ENCODE measurements at places on chromosomes 3 and 15.

DNA sequence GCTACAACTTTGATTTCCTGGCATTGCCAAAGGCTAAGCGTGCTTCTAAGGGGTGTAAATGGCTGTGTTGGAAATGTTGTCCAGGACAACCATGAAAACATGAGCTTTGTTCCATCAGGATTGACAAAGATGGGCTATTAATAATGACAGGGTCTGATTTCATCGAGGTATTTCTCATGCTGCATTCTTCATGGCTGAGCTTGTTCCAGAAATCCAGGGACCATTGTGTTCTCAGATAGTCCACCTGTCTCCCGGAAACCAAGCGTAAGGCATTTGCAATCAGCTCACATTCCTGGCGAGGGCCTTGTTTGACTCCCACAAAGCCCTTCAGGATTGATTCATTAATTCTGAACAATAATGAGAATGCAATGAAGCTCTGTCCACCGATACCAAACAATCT is 111.3 kb downstream of the CD47 start:
- DNase-seq, result no peak

DNA sequence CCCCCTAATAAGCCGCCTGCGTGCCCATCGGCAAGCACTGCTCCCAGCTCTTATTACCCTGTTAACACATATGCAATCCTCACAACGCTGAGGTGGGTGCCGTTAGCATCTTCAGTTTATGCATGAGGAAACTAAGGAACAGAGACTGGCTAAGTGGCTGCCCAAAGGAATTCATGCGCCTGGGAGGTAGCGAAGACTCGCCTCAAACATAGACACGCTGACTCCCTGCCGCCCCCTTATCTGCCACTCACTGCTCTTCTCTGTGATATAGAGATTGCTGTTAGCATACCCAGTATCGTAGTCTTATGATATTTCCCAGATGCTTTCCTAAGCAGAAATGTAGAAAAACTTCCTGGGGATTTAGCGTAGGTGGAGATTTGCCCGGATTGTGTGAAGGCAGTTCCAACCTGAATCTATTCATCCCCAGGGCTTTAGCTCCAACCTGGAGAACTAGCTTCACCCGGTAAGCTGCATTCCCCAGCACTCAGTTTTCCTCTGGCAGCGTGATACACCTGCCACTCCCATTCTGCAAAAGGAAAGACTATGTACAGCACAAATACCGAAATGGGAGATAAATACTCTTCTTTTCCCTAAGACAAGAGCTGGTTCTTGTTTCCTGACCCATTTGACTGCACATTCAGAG is 23.7 kb upstream of the CD47 start:
- no peak for DNase-seq

DNA sequence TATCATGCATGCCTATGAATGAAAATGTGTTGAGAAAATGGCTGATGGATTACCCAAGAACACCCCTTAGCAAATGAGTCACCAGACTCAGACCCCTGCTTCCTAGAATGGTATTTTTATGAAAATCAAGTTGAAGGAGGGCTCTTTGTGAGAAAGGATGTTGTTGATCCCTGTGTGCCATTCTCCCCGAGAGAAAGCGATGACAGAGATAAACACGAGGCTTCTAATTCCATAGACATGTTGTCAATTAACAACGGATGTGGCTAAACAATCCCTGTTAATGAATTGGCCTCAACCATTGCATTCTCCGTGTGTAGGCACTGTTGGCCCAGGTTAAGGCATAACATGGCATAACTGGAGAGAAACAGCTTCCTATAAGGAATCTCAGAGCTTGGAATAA is 5.8 kb upstream of the OXTR start:
- no peak for DNase-seq

GRCh38 chr3:148077965-148078364 is 619.7 kb upstream of the AGTR1 start:
- DNase-seq, result no peak

DNA sequence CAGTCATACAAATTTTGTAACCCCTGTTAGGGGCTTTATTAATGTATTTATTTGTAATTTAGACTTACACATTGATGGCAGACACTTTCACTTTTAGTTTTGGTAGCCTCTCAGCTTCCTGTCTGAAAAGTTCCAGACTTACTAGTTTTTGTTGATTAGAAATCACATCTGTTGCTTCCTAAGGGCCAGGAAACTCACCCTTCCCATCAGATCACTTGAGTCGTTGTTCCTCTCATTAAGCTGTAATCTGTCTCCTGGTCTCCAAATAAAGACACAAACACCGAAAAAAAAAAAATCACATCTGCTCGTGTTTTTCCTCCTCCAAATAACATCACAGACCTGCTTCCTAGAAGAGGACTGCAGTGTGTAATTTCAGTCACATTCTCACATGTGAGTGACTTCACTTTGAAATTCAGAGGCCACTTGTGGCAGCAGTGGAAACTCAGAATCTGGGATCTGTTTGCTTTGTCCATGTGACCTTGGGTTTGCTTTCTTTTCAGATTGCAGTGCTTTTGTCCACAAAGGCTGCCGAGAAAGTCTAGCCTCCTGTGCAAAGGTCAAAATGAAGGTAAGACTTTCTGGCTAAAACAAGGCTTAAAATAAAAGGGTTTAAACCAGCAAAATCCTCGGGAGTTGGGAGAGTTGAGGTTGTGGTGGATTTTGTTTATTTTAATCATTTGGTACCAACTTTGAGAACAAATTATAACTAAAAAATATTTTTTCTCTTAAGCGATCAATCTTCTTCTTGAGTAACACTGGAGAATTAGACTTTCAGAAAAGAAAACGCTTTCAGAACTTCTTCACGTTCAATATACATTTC is 87.0 kb downstream of the KLHL25 start:
- DNase-seq, result peak; percentile 93

GRCh38 chr3:48186631-48187300 is 1.5 kb downstream of the CDC25A start:
- no peak for DNase-seq

DNA sequence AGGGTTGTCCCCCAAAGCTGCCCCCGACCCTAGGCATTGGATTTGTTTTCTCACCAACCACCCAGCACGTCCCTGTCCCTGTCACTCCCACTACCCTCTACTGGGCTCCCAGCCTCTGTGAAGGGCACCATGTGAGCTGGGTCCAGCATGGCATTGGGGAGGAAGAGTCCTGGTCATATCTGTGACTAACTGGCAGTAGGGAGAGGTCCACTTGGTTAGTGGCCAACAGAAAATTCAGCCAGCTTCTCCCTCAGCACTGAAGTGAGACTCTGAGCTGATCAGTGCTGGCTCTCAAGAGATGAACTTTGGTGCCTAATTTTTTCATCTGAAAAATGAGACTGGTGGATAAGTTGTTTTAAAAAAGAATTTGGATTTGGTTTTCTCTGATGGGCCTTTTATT is 11.3 kb upstream of the KIF23 start:
- no peak for DNase-seq

DNA sequence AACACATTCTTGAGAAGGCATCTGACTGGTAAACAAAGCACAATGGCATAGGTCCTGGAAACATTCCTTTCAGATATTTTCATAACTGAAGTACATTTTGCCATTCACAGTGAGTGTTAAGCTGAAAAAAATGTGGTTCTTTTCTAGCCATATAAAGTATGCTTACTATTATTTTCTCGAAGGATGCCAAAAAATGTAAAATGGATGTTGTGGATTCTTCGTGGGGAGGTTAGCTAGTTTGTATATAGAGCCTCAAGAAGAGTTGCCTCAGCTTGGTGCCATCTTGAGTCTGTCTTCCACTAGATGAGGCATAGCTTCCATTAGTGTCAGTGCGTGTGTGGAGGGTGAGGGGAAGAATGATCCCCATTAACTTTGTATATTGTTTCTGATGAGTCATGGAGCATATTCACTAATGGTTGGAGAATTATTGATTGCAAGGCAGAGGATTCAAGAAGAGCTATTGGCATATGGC is 4.1 kb downstream of the MBNL1 start:
- no peak for DNase-seq

DNA sequence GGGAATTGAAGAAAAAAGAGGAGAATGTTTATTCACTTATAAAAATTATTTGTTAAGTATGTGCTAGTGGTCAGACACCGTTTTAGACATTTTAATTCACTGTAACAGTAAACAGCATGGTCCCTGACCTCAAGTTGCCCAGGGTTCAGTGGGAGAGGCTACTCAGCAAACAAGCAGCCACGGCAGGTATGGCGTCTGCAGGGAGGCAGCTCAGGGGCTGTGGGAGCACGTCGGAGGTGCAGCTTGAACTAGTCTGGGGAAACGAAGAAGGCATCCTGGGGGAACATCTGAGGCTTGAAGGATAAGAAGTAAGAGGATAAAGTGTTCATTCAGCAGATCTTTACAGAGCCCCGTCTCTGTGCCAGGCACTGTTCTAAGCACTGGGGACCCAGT is 66.0 kb downstream of the CRTC3 start:
- no peak for DNase-seq

GRCh38 chr3:47228088-47228487 is 54.5 kb downstream of the KIF9 start:
- no peak for DNase-seq

DNA sequence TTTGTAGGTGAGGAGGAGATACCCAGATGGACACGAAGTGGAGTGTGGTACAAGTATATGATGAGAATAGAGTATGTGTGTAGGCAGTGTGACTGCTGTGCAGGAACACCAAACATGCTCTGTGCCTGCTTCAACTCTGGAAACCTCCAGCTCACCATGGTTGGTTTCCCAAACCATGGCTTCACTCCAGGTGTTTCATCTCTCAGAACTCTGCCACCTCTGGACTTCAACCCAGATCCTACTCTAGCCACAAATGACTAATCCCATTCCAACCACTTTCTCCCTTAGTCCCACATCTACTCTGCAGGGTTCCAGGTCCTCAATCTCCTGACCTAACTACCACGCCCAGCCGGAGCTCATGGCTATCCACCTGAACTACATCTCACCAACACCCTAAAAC is 102.1 kb downstream of the RYK start:
- no peak for DNase-seq

- DNase-seq, result no peak
Observed at GRCh38 chr3:99651531-99651930, 13.1 kb downstream of the COL8A1 start.

DNA sequence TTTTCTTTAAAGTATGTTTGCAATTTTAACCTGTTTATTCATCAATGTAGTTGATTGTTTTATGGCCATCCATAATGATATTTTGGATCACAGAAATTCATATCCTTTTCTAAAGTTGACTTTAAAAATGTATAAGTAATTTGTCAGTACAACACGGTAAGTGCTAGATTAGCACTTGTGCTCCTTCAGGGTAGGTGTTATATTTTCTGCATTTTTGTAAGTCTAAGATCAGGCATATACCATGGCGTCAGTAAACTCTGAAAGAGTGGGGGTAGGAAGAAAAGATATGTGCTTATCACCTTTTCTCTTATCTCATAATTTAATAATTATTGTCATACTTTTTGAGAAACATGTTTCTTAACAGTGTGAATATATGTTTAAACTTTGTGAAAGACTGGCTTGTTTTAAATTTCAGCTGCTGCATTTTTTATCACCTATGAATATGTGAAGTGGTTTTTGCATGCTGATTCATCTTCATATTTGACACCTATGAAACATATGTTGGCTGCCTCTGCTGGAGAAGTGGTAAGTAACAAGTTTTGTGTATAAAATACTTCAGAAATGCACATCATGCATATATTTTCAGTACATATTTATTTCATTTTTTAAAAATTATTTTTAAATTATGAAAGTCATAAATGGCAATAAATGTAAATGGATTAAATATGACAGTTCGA is 22.1 kb downstream of the SLC25A26 start:
- no peak for DNase-seq

All from HepG2 (cell line).